ENCODE measurements at places on chromosomes 5 and 9.

DNA sequence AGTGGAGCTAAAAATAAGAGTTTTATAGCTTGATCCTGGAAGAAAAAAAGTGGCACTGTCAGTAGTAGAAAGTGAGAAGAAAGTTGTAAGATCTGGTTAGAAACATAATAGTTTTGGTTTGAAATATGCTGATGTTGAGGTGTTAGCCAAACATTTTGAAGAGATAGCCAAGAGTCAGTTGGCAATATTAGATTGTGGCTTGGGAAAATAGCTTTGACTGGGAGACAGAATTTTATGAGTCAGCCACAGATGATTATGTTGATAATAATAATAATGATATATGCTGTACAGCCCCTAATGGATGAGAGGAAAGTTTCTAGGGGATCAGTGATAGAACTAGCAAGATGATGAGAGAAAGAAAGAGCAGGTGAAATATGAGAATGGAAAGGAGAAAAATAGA, 12.4 kb upstream of the CDH18 start:
- no peak for DNase-seq

GRCh38 chr9:108643731-108644510, 211.9 kb downstream of the ACTL7B start:
- DNase-seq, result no peak

DNA sequence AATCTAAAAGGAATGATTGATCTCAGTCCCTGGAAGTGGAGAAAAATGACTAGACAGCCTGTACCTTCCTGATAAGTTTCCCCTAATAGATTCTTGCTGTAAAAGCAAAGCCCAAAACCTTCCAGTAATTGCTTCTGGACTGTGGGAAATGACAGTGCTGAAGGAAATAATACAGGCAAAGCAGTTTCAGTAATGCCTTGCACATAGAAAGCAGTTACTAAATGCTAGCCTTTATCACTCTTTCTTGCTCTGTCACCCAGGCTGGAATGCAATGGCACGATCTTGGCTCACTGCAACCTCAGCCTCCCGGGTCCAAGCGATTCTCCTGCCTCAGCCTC, 50.3 kb downstream of the MAP1B start:
- DNase-seq, result no peak

- DNase-seq, result no peak
These were observed 587.2 kb upstream of the SEMA6A start for GRCh38 chr5:117161718-117162335.

- no peak for DNase-seq
These were observed 153.0 kb downstream of the DENND1A start for GRCh38 chr9:123776708-123777537.

Measured in AG04450 (cell line).